ENCODE measurements at places on chromosomes 1 and 21.

DNA sequence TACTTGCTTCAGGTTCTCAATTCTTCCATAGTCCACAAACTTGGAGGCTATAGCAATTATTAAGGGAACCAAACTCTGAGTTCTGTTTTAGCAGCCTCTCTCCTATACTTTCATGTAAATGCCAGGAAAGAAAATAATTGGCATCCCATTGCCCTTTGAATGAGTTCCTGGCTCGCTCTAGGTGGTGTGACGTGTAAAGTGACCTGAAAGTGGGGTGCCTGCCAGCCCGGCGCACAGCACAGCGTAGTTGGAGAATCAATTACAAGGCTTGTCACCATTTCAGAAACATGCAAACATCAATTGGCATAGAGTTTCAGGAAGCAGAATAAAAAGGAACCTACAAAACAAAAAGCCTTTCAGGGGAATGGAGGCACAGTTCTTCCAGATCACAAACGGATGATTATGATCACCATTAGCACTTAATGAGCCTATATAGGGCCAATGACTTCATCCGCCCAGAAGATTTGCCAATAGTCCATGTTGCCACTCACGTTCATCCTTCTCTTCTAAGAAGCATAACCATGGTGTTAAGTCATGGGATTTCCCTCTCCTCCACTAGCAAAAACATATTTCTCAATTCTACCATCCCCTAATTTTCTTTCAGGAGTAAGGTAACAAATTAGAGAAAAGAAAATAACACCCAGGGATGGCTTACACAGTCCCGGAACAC, 354.6 kb upstream of the ADGRL2 start:
- no peak for DNase-seq

DNA sequence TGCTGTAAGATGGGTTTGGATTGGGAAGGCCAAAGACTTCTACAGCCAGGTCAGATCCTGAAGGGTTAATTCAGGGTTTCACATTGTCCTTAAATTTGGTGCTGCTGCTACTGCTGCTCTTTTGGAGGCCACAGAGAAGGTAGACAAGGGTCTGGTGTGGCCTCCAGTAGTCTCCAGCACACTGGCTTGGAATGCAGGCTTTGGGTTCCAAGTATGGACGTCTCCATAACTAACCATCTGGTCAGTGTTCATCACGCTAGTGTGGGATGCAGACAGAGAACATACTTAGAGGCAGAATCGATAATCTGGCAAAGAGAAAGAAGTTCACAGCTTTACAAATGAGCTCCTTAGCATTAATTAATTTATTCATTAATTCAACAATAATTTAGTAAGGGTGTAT, 154.1 kb downstream of the ZBTB18 start:
- no peak for DNase-seq

- no peak for DNase-seq
Observed at GRCh38 chr21:35025206-35026152, 23.6 kb downstream of the RUNX1 start.

- no peak for DNase-seq
Observed at GRCh38 chr1:154453161-154453560, 48.0 kb downstream of the IL6R start.

GRCh38 chr1:77762072-77762476, 2.4 kb upstream of the USP33 start:
- DNase-seq, result peak; percentile 47

GRCh38 chr21:42278451-42279149, 36.6 kb downstream of the TFF3 start:
- no peak for DNase-seq

GRCh38 chr1:31248276-31248675, 8.6 kb upstream of the NKAIN1 start:
- no peak for DNase-seq
